Fibroblast of lung (primary cell): ENCODE measurements at places on chromosomes 11 and 22.

- DNase-seq, result no peak
- no peaks in the 10 kb centered on the region for H3K27me3 ChIP-seq
- H3K4me1 ChIP-seq, result no peaks in the 10 kb centered on the region
- no peaks in the 10 kb centered on the region for H3K36me3 ChIP-seq
These were observed 69.3 kb downstream of the SEZ6L start for GRCh38 chr22:26238596-26238995.

- no peaks in the 10 kb centered on the region for H3K27me3 ChIP-seq
- H3K27ac ChIP-seq, result no peak overlapping the region
- peaks cover 18% of the 10 kb centered on the region for H3K4me1 ChIP-seq
- H3K4me3 ChIP-seq, result no peak overlapping the region
These were observed 71.2 kb downstream of the LRRC32 start for GRCh38 chr11:76599041-76600013.

DNA sequence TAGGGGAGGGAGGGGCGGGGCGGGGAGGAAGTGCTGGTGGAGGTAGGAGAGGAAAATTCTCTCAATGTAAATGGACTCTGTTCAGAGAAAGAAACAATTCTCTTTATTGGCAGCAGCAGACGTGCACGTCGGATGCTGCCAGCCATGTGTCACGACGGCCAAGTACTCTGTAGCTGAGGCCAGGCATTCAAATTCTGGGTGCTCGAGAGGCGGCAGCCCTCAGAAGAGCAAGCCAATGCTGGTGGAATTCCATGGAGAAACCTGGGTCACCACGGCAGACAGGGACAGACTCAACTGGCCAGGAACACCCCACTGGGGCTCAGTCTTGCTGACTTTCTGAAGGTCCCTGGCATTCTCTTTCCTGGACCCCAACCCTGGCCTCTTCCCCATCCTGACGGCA is 90.8 kb downstream of the ABTB2 start:
- no peak overlapping the region for H3K27ac ChIP-seq
- DNase-seq, result no peak
- peaks cover 7% of the 10 kb centered on the region for H3K4me1 ChIP-seq
- H3K36me3 ChIP-seq, result no peaks in the 10 kb centered on the region
- H3K27me3 ChIP-seq, result no peaks in the 10 kb centered on the region

DNA sequence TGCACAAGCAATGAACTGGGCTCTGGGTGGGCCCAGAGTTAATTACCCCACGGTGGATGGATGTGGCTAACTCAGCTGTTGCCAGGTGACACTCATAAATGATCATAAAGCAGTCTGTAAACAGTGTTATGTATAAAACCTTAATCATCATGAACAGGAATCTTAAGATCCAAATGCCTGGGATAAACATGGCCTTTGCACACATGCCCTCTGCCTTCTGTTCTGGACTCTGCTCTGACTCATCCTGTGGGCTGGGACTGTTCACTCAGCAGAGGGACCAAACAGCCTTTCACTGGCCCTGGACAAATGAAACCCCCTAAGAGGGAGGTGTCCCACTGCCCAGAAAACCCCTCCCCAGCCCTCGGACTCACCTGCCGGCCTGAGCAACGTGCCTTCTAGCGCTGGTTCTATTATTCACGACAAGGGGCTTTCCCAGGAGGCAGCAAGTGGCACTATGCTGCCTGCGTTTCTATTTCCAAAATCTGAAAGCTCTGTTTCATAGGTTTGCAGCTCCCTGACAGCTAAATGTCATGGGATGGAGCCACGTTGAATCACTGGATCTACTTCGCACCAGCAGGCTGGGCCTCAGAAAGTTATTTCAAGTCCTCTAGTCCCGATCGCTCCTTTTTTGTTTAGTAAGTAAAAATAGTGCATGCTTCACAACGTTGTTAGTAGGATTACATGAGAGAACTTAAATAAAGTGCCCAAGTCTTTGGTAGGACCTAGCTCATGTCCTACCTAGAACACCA is 53.0 kb downstream of the LARGE1 start:
- H3K27me3 ChIP-seq, result no peaks in the 10 kb centered on the region
- H3K27ac ChIP-seq, result peak overlapping the region; percentile 88
- H3K36me3 ChIP-seq, result no peaks in the 10 kb centered on the region

DNA sequence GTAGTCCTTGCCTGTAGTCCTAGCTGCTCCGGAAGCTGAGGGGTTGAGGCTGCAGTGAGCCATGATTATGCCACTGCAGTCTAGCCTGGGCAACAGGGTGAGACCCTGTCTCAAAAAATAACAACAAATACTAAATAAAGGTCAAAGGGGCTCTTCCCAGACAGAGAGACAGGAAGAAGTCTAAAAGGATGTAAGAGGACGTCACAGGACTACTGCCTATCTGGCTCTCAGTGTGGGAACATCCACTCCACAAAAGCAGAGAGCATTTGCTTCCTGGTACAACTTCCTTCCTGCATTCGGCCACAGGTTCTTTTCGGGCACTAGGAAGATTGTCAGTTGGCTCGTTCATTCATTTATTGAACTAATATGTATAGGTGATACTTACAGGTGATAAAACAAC is 110.6 kb downstream of the SGSM3 start:
- no peak overlapping the region for H3K4me3 ChIP-seq
- peaks cover 9% of the 10 kb centered on the region for H3K4me1 ChIP-seq
- H3K36me3 ChIP-seq, result no peaks in the 10 kb centered on the region

- DNase-seq, result peak; percentile 72
- peaks cover 3% of the 10 kb centered on the region for H3K27me3 ChIP-seq
These were observed 72.8 kb upstream of the KCNQ1OT1 start for GRCh38 chr11:2772544-2773031.

DNA sequence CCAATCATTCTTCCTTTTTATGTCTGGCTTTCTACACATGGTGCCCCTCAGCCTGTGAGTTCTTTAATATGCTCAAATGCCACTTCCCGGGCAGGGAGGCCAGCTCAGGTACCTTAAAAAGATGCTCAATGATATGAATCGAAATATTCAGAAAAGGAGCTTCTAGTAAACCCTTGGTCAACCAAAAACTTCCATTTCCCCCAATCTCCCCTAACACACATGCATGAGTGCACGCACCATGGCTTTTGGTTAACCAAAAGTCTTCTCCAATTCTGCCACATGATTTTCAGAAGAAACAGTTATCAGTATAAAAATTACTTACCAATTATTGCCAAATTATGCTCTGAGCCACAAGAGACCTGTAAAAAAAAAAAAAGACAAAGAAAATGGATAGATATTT is 135.0 kb downstream of the SERGEF start:
- no peak overlapping the region for H3K4me3 ChIP-seq
- no peak for DNase-seq
- no peaks in the 10 kb centered on the region for H3K27me3 ChIP-seq
- H3K27ac ChIP-seq, result no peak overlapping the region
- no peaks in the 10 kb centered on the region for H3K4me1 ChIP-seq
- H3K36me3 ChIP-seq, result no peaks in the 10 kb centered on the region

DNA sequence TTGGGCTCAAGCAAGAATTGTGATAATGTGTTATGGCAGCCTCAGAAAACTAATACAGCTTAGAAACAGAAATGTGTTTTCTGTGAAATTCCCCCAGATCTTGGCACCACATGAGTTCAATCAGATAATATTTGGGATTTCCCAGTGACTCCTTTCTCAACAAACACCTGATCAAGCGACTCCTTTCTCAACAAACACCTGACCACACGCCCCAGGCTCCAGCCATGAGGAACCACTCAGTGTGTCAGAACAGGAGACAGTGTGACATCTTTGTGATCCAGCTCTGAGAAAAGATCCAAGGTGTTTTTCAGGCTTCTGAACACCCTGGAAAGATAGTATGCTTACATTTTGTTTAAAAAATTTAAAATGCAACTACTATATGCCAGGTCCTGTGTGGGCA is 1.9 kb upstream of the UVRAG start:
- H3K27ac ChIP-seq, result no peak overlapping the region
- DNase-seq, result no peak
- no peaks in the 10 kb centered on the region for H3K36me3 ChIP-seq

GRCh38 chr11:94895971-94896370 is 77.4 kb downstream of the CWC15 start:
- no peaks in the 10 kb centered on the region for H3K4me1 ChIP-seq
- H3K27ac ChIP-seq, result no peak overlapping the region
- H3K4me3 ChIP-seq, result no peak overlapping the region
- no peaks in the 10 kb centered on the region for H3K27me3 ChIP-seq
- peak; percentile 42 for DNase-seq

DNA sequence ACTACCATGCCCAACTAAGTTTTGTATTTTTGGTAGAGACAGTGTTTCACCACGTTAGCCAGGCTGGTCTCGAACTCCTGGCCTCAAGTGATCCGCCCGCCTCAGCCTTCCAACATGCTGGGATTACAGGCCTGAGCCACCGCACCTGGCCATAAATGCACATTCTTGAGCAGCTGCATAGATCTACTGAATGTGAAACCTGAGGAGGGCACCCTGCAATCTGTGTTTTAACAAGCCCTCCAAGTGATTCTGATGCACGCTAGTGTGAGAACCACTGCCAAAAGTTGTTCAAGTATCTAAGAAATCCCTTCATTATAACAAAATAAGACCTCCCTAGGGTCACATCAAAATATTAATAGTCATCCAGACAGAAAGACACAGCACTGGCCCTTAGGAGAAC is 89.3 kb downstream of the RDX start:
- no peak for DNase-seq
- no peaks in the 10 kb centered on the region for H3K4me1 ChIP-seq
- no peaks in the 10 kb centered on the region for H3K36me3 ChIP-seq
- no peak overlapping the region for H3K4me3 ChIP-seq

DNA sequence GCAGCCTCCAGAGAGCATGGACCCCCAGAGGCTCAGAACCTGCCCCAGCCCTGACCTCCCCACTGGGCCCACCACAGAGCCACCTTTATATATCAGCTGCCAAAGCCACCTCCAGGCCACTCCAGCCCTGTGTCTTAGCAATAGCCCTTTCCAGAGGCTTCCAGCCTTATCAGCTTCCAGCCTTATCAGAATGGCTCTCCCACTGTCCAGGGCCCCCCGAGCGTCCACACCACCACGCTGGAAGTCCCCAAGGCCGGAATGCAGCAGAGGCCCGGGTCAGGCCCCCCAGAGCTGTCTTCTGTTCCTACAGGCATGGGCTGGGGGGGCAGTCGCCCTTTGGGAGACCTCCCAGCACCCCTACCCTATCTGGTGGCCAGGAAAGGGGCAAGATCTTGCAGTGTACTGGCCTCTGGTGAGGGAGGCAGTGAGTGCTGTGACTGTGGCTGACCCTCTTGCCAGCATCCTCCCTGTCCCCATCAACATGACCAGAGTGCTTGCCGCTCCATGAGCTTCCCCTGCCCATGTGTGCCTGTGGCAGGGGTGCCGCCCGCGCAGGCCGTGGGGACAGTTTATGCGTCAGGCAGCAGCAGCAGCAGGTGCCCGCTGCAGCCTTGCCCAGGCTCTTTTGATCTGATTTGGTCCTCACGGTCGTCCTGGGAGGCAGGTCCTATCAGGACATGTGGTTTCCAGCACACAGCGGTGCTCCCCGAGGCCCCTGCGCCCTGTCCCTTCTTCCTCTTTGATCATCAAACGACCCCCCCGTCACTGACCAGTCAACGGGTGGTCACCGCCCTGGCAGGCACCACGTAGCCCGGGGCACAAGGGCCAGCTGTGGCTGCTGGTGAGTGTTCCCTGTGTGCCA is 15.9 kb downstream of the OSBPL5 start:
- H3K36me3 ChIP-seq, result peaks cover 8% of the 10 kb centered on the region
- no peak overlapping the region for H3K27ac ChIP-seq
- no peak overlapping the region for H3K4me3 ChIP-seq
- H3K4me1 ChIP-seq, result peaks cover 28% of the 10 kb centered on the region
- DNase-seq, result no peak

DNA sequence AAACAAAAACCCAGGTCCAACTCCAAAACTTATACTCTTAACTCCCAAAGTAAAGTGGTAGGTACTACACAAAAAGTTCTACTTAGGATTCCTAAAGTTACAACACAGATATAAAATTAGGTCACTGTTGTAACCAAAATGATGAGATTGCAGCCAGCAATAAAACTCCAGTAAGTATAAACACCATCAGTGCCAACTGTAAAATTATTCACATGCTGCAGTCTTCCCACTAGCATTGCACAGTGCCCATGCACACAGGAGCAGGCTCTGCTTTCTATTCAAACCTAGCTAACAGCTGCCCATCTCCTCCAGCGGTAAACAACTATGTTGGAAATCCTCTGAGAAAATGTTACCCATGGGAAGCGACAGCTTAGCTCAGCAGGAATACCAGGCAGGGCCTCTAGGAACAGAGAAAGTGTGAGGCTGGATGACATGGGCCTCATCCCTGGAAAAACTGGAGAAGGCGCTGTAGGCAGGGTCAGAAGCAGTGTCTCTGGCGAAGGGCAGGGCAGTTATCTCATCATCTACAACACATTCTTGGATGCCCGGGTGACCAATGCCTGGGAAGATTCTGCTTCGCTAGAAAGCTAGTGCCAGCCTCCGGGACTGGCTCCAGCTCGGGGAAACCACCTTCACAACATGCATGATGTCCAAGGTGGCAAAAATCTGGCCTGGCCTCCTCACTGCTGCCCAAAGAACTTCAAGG is 9.1 kb downstream of the CPT1A start:
- DNase-seq, result no peak
- peaks cover 2% of the 10 kb centered on the region for H3K4me1 ChIP-seq
- H3K27ac ChIP-seq, result no peak overlapping the region
- H3K36me3 ChIP-seq, result peaks cover 9% of the 10 kb centered on the region
- no peaks in the 10 kb centered on the region for H3K27me3 ChIP-seq
- H3K4me3 ChIP-seq, result no peak overlapping the region
